CD4-positive, alpha-beta T cell treated with Interleukin-1 beta for 1 hour (primary cell): ENCODE measurements at places on chromosomes 5 and 9.

DNA sequence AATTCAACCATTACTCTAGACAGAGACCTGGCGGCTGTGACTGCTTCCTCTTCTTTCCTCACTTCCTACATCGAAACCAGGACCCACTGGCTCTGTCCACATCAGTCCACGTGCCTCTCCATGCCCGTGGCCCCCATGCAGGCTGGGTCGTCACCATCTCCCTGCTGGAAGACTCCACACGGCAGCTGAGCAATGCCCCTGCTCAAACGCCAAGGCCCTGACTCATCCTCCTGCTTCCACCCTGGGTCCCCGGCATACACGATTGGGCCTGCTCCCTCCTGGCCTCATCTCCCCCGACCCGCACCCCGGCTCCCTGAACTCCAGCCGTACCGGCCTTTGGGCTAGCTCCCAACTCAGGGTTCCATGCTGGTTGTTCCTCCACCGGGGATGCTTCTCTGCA, 67.2 kb upstream of the IER5L start:
- no peak for DNase-seq

GRCh38 chr5:87829217-87829551, 416.5 kb upstream of the CCNH start:
- DNase-seq = no peak

- no peak for DNase-seq
Observed at GRCh38 chr5:39138892-39139291, 64.7 kb upstream of the RICTOR start.

DNA sequence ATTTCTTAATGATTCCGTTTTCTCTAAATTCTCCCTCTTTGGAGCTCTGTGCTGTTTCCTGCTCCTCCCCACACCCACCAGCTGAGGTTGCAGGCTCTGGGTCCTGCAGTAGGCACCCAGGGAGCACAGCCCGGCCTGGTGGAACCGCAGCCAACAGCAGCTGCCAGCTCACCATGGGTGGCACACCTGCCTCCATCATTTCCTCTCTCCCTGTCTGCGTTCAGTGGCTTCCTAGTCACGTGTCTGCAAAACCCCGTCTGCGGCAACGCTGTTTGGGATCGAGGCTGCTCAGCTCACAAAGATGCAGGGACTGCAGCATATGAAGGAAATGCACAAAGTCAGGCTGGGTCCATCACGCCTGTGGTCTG, 367.8 kb downstream of the IRX2 start:
- no peak for DNase-seq

DNA sequence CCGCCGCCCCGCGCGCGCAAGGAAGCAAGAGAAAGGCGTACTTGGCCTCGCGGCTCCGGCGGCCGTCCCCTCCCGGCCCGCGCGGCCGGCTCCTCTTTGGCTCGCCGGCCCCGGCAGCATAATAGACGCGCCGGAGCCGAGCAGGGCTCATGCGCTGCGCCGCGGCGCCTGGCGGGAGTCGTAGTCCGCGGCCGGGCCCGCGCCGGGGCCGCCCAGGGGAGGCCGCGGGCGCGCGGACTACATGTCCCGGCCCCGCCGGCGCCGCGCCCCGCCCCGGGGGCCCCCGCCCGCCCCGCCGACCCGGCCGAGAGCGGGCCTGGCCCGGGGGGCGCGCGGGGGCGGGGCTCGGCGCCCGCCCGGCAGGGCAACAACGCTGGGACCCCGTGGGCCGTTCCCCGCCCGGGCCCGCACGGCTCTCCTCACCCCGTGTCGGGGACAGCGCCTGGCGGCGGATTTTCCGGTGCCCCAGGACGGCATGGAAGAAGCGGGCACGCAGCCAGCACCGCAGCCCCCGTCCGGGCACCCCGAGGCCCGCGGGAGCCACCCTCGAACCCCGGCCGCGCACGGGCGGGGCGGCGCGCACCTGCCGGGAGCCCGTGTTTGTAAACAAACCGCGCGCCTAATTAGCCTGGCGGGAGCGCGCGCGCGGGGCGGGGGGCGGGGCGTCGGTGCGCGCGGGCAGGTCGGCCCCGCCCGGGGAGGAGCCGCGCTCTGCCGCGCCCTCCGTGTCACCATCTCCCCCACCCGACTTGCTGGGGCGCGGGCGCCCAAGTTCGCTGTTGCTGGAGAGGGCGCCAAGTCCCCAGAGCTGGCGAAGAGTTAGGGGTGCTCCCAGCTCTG, at the start of gene BRD3:
BRD3 (minus strand) TSS at position 123 of the 840 bp plus-strand sequence. CDS start 14,549 bp downstream, outside the sequence.
- peak; percentile 88 for DNase-seq

DNA sequence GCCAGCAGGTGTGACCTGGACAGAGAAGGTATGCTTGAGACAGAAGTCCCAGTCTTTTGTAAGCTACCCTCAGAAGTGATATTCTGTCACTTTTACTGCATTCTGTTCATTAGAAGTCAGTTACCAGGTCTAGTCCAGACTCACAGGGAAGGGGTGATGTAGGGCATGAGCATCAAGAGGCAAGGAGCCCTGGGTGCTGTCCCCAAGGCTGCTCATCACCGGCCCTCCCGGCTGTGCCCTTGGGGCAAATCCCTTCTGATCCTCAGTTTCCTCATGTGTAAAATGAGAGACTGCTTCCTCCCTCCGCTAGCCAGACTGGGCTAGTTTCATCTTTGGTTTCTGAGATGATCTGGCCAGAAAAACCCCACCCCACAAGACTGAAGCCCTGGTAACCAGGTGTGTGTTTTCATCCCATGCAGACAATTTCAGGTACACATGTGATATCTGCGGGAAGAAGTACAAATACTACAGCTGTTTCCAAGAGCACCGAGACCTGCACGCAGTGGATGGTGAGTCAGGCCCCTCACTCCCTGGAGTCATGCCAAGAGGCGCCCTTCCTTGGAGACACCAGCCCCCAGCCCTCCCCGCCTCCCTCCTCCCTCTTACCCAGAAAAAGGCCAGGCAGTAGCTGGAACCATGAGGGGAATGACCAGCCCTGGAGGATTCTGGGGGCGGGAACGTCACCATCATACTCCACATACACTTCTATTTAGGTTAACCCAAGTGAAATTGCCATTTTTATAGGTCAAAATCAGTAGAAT, 71.0 kb downstream of the AMBP start:
- no peak for DNase-seq

- DNase-seq = no peak
Observed at GRCh38 chr5:167770461-167770860, 521.0 kb upstream of the WWC1 start.
